GOT3 (cell line): ENCODE measurements at places on chromosomes 7 and 10.

DNA sequence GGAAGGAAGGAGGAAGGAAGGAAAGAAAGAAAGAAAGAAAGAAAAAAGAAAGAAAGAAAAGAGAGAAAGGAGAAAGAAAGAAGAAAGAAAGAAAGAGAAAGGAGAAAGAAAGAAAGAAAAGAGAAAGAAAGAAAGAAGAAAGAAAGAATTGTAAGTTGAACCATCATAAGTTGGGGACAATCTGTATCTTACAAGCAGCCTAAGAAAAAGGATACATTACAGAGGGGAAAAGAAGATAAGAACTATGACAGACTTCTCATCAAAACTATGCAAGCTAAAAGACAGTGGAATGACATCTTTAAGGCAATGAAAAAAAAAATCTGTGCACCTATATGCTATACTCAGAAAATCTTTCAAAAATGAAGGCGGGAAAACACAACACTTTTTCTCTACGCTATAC lies 50.3 kb upstream of the SP4 start:
- DNase-seq = no peak

DNA sequence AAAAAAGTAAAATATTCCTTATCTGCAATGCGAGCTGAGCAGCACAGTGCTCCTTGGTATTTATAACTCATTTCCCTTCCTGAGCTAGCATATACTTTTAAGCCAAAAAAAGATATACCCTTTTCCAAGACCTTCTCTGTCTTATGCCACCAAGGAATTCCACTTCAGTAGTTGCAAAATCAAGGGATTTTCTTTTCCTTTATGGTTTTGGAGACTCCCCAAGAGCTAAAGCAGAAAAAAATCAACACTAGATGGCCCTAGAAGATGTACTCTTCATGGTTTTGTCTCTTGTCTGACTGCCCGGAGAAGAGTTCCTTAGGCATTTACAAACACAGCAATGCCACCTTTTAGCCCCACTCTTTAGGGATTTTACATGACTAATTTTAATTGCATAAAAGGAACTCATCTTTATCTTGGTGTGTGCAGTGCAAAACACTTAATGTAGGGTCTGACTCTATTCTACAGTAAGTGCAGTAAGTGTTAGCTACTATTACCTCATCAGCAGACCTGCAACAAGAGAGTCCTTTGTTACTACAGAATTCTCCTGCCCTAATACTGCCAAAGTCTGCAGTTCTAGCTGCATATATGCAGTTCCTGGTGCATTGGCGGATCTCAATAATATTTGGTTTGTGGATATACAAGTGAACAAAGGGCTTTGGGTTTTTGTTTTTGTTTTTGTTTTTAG lies 443.3 kb downstream of the GFRA1 start:
- DNase-seq = no peak

DNA sequence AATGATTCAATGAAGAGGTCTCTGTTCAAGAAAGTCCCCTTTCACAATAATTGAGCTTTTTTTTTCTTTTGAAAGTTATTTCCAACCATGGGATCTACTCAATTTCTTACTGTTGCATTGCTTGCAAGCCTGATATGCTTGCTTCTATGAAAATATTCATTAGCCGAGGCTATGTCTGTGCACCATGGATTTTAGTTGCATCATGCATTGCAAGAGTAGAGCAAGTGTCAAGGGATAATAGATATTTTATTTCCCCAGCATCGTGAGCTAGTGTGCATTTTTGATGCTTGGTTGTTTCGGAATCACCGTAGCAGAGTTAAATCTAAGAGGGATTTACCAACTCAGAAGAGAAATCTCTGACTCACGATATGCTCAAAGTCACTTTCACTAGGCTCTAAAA lies 222.0 kb downstream of the SH2D4B start:
- DNase-seq = no peak

DNA sequence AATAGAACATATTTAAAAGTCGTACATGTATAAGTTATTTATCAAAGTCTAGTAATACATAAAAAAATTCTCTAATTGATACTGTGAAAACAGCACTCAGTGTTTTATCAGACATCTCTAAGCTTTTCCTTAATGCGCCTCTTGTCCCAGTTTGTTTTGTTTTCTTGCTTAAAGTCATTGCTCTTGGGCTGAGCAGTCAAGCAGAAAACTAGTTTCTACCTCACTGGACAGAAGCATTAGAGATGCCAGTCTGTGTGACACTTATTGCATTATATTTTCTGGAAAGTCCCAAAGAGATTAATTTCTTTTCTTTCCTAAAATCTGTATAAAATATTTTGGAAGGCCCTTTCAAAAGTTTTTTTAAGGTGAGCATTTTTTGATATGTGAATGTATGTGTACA lies 236.2 kb downstream of the PCLO start:
- no peak for DNase-seq

- no peak for DNase-seq
Observed at GRCh38 chr7:134515569-134516468, 11.5 kb upstream of the AKR1B10 start.

GRCh38 chr7:24143547-24143946 lies 140.4 kb upstream of the NPY start:
- DNase-seq = no peak

DNA sequence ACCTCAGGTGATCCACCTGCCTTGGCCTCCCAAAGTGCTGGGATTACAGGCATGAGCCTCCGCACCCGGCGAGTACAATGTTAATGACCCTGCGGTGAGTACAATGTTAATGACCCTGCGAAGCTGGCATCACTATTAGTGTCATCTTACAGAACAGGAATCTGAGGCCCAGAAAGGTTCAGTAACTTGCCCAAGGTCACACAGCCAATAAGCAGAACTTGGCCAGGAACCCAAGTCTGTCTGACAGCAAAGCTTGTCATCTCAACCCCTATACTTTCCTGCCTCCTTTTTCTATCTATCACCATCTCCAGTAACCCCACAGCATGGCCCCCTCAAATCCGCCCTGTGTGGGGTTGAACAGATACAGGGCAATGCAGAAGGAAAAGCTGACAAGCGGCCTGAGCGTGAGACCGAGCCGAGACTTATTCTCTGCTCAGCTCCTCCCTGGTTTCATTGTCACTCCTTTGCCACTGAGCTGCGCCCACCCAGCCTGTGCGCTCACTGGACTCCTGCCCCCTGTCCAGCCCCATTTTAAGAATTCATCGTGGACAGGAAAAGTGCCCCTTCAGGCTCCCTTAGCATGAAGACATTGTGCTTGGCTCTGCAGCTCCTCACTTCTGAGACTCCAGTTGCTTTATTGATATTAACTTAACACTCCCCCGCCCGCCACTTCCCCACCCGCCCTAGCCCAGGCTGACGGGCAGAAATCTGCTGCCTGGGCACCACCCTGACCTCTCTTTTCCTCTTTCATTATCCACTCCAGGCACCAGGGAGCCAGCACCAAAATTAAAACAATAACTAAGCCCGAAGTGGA lies 58.1 kb upstream of the LBX1 start:
- no peak for DNase-seq

DNA sequence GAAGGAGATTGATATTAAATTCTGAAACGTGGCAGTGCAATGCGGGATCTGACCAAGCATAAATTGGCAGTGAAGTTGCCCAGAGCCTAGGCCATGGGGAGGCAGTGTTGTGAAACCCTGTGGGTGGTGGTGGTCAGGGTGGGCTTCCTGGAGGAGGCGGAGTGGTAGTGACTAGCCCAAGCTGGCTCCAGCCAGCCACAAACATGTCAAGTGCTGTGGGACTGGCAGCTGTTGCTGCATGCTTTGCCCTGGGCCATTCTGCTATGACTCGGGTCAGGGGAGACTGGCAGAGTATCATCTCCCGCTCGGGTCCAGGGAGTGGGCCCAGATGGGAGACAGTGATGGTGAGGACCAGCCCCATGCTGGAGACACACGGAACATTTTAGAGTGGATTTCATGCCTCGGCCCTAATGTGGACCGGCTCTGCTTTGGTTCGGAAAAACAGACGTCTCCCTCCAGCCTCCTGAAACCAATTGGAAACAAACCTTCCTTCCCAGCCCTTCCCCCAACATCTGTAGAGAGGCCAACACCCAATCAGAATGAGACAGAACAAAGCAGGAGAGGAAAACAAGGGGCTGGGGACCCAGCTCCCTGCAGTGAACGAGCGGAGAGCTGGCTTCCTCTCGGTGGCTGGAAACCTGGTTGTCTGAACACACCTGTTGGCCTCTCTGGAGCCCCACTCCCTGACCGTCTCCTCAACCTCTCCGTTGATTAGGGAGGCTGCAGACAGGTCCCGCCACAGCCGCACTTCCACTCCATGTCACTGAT lies 58.2 kb downstream of the TMEM270 start:
- DNase-seq = no peak

- DNase-seq = no peak
Observed at GRCh38 chr10:101047961-101048892, 13.6 kb upstream of the KAZALD1 start.

DNA sequence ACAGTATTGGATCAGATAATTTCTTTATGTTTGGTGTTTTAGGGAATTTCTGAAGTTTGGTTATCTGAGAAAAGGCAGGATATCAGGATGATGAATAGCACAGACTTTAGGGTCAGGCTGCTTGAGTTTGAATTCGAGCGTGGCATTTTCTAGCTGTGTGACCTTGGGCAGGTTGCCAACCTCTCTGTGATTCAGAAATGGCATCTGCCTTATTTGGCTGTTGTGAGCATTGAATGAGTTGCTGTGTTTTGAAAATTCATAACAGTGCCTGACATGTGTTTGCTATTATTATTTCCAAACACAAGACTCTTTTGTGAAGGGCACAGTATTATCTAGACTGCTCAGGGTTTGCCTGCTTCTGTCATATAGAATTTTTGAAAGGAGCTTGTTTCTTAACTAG lies 66.9 kb downstream of the NXPH1 start:
- no peak for DNase-seq

GRCh38 chr10:124570646-124571045 lies 109.0 kb downstream of the LHPP start:
- DNase-seq = no peak

- DNase-seq = no peak
Observed at GRCh38 chr7:120039138-120039537, 233.8 kb upstream of the KCND2 start.

- no peak for DNase-seq
Observed at GRCh38 chr10:22849077-22849805, 78.6 kb upstream of the ARMC3 start.

GRCh38 chr7:133155642-133156041 lies 73.8 kb upstream of the CHCHD3 start:
- no peak for DNase-seq

DNA sequence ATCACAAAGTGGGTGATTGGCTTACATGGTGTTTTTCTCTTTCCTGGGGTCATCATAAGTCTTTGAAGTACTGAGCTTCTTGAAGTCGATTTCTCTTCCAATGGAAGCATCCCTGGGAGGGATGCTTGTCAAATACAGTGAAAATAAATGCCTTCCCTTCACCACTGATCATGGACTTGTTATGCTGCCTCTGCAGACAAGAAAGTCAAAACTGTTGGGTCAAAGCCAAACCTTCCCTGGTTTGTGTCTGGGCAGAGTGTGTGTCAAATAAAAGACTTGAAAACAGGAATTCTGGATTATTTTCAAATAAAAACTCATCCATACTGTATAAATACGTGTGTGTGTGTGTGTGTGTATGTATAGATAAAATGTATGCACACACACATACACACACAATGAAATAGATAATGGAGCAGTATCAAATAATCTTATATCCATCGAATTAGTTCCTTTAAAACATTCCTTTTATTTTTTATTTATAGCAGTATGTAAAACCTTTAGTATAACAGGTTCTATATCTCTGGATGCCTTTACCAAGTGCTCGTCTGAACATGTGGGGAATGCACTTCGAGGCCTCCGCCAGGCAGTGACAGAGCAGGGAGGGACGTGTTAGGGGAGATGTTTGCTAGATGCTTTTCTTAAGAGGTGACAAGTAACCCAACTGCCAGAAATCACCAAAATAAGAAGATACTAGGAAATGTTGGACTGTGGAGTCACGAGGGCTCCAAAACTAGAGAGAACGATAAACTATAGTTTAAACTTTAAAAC lies 27.2 kb upstream of the WNT16 start:
- DNase-seq = no peak

DNA sequence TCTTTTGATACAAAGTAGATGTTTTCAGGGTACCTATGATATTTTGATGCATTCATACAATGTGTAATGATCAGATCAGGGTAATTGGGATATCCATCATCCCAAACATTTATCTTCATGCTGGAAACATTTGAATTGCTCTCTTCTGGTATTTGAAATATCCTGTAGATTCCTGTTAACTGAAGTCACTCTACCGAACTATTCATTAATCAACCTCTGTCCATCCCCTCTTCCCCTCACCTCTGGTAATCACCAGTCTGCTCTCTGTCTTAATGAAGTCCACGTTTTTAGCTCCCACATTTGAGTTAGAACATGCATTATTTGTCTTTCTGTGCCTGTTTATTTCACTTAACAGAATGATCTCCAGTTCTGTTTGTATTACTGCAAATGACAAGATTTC lies 11.3 kb downstream of the MTG1 start:
- no peak for DNase-seq

- DNase-seq = no peak
Observed at GRCh38 chr10:51063659-51064535, 10.4 kb upstream of the PRKG1 start.

GRCh38 chr7:34596887-34597286 lies 61.1 kb upstream of the NPSR1 start:
- no peak for DNase-seq

DNA sequence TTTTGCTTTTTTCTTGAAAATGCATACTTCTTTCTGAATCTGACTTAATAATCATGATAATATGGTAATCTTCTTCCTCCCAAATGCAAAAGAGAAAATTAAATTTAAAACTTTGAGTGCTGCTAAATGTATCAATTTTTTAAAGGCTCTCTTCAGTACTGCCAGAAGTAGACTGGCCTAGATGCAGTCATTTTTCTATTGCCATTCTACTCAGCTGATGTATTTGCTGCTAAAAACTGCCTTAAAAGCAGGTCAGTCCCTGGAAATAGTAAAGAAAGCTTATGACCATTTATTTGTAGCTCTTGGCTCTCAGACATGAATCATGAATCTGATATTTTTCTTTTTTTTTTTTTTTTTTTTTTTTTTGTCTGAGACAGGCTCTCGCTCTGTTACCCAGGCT lies 28.5 kb downstream of the NAPEPLD start:
- no peak for DNase-seq

DNA sequence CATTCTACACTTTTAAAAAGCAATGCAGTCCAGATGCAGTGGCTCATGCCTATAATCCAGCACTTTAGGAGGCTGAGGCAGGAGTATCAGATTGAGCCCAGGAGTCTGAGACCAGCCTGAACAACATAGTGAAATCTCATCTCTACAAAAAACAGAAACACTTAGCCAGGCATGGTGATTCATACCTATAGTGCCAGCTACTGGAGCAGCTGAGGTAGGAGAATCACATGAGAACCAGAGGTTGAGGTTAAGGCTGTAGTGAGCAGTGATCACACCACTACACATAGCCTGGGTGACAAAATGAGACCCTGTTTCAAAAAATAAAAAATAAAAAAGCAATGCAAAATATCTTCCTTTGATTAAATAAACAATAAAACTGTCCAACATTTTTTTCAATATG lies 205.2 kb downstream of the GRM8 start:
- no peak for DNase-seq

GRCh38 chr10:97904018-97904381 lies 54.4 kb downstream of the GOLGA7B start:
- DNase-seq = no peak

GRCh38 chr7:155803418-155804376 lies 8.6 kb downstream of the SHH start:
- DNase-seq = no peak

GRCh38 chr7:11623093-11623678 lies 208.8 kb downstream of the THSD7A start:
- DNase-seq = no peak

GRCh38 chr7:135562720-135563119 lies 5.0 kb downstream of the NUP205 start:
- DNase-seq = no peak

GRCh38 chr10:19640566-19641263 lies 175.5 kb upstream of the PLXDC2 start:
- DNase-seq = no peak
